B cell (primary cell): ENCODE measurements at places on chromosomes 1 and 21. TPM values are rescaled to one million over a fixed set of nuclear protein-coding genes. Genes with fewer than 3 reads are reported as not detected.

Gene CRYBG2
- polyA plus RNA-seq, result 1.9 and 5.3 TPM in 2 replicates

Gene TDRD5
- polyA plus RNA-seq, result not detected in 2 replicates

Gene FMO5
- polyA plus RNA-seq, result 7.8 and 11.8 TPM in 2 replicates

Gene ASCL5
- polyA plus RNA-seq, result not detected in 2 replicates

Gene FAM131C
- not detected in 2 replicates for polyA plus RNA-seq

Gene LCE2B
- polyA plus RNA-seq, result not detected in 2 replicates

Gene MROH9
- polyA plus RNA-seq, result not detected in 2 replicates

Gene IVL
- not detected in 2 replicates for polyA plus RNA-seq

Gene FAM163A
- polyA plus RNA-seq, result not detected in 2 replicates

Gene HSD3B2
- not detected in 2 replicates for polyA plus RNA-seq

Gene NBPF6
- not detected in 2 replicates for polyA plus RNA-seq

Gene BSND
- not detected in 2 replicates for polyA plus RNA-seq

Gene ESRRG
- polyA plus RNA-seq, result 0.06 TPM in 1 of 2 replicates, not detected in the other

Gene SHE
- polyA plus RNA-seq, result 0.01 and 0.03 TPM in 2 replicates

Gene LINGO4
- polyA plus RNA-seq, result not detected in 2 replicates

Gene THEM5
- not detected in 2 replicates for polyA plus RNA-seq

Gene RRP15
- 1.3 and 2.2 TPM in 2 replicates for polyA plus RNA-seq

Gene EXTL2
- polyA plus RNA-seq, result 1.3 and 1.7 TPM in 2 replicates

Gene SIM2
- polyA plus RNA-seq, result not detected in 2 replicates

Gene S100A16
- not detected in 2 replicates for polyA plus RNA-seq

Gene PCSK9
- polyA plus RNA-seq, result not detected in 2 replicates

Gene EVA1C
- 0.68 and 0.84 TPM in 2 replicates for polyA plus RNA-seq

Gene RAP1A
- 32.6 and 39.8 TPM in 2 replicates for polyA plus RNA-seq
